ENCODE measurements at places on chromosomes 6 and 20.

DNA sequence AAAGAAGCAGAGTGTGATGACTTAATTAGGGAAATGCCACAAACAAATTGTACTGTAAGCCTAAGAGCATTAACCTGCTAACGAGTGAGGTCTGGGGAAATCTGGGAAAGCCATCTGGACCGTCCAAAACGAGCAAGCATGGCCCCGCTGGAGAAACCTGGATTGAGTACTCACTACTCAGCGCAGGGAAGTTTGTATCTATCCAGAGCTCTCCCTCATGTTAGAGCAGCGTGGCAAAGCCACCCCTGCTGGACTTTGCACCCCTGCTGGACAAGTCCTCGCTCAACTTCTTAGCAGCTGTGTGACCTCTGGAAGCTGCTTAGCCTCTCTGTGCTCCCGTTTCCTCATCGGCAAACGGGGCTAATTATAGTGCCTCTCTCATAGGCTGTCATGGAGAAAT, 37.3 kb downstream of the PSMG4 start:
- no peak for DNase-seq

DNA sequence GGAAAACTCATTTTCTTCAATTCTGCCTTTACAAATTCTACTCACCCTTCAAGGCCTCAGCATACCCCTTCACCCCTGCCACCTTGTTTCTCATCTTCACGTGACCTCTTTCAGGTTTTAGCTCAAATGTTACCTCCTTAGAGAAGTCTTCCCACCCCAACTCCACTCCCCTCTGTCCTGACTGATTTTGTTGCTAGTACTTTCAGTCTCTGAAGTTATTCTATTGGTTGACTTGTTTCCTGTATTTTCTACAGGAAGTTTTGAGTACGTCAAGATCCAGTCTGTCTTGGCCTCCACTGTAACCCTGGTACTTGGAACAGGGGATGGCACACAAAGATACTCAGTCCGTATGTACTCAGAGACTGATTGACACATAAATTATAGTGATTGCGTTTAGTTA, 296.1 kb downstream of the DHX35 start:
- DNase-seq = no peak

DNA sequence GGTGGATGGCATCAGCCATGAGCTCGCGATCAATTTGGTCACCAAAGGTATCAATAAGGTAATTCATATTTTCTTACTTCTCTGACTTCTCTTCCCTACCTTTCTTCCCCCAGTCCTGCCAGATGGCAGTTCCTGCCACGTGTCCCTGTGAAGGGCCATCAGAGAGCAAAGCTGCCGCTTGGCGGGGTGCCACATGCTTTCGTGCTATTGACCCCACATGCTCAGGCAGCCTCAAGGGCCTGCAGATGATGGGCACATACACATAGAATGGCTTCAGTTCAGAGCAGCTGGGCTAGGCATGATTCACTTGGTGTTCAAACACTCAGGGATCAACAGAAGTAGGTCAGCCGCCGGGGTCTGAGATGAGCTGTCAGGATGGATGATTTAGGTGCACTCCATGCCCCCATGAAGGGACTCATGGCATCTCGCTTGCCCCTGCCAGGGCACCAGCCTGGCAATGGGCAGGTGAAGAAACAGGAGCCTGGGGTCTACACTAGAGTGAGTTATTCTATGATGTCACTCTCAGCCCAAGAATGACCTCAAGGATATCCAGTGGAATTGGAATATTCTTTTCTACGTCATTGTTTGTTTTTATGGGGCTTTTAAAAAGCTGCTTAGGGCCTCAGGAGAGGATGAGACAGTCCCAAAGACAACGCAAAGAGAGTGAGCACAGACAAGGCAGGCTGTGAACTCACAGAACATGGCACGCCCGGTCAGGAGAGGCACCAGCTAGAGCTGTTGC, 25.5 kb downstream of the BANF2 start:
- DNase-seq = no peak

GRCh38 chr6:167689751-167690150, 137.0 kb upstream of the AFDN start:
- no peak for DNase-seq

DNA sequence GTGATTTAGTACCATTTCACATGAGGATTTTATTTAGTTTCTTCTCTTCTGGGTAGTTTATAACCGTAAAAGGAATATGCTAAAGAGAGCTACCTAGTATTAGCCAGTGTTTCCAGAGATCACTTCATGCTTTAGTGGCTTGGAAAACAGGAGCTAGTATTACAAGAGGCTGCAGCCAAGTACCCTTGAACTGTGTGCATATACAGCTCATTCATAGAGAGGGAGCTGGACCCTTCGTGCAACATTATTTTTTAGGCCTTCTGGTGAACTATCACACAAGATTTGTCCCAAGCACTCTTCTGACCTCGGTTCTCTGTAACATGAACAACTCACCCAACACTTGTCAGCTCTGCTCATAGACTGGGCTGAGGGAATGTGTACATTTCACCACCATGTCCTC, 74.9 kb upstream of the RIN2 start:
- no peak for DNase-seq

- DNase-seq = no peak
Observed at GRCh38 chr6:34549026-34549803, 6.9 kb downstream of the SPDEF start.

DNA sequence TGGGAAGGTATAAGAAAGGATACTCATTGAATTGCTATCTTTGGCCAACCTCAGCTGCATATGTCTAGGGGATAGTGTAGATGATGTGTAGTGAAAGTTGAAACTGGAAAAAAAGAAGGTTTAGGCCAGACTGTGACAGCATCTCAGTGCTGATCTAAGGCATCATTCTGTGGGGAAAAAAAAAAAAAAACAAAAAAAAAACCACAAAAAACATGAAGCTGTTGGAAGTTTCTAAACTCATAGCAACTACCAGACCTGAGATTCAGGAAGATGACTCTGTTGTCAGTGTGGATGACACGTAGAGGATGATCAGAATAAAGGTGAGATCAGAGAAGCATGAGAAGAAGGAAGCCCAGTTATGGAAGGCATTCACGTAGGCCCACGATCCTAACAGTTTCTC, 100.8 kb upstream of the CNKSR3 start:
- no peak for DNase-seq

GRCh38 chr6:134177753-134178160, 125.3 kb upstream of the SLC2A12 start:
- DNase-seq = no peak
